ENCODE measurements at places on chromosomes 12 and 14. TPM values are rescaled to one million over a fixed set of nuclear protein-coding genes. Genes with fewer than 3 reads are reported as not detected.

DNA sequence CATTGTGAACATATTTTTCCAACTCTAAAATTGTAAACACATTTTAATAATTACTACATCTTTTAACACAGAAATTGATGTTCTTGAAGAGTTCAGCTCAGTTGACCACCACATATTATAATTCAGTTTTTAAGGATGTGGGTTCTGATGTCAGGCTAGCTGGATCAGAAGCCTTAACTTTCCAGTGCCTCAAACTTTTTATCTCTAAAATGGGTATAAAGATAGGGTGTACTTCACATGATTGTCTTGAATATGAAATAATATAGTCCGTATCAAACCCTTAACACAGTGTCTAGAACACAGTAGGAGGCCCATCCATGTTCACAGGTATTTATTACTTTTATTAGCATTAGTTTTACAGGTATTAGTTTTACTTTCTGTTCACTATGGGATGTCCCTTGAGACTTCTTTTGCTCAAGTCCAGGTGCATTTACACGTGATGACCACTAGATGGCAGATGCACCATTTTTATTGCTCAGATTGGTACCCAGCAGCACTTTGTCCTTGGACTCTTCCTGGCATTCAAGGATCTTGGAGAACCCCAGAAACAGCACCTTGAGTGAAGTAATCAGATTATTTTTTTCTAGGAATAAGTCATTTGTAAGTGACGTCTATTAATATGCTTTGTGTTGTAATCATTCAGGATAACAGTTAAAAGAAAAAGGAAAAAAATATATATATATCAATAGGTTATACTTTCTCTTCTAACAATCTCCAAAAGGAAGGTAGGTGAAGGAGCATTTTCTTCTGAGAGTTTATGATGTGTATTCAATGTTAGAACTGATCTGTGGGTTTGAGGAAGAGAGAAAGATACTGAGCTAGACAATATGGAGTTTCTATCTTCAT is 580.2 kb downstream of the ETNK1 start:
- no peak for DNase-seq

DNA sequence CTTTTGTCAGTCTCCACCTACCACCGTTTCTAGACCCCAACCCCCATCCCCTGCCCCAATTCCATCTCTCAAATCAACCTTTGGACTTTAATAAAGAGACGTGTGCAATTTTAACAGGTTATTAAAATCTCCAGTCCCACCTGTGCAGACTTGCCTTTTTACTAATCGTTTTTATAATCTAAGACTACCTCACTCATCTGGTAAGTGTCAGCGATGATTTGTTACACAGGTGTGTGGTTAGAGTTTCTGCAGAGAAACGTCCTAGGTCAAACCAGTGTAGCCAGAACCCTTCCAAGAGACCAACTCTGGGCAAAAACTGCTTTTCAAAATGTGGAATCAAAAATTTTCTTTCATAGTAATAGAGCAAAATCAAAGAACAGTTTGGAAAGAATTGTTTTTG is 60.4 kb upstream of the PELI2 start:
- no peak for DNase-seq

DNA sequence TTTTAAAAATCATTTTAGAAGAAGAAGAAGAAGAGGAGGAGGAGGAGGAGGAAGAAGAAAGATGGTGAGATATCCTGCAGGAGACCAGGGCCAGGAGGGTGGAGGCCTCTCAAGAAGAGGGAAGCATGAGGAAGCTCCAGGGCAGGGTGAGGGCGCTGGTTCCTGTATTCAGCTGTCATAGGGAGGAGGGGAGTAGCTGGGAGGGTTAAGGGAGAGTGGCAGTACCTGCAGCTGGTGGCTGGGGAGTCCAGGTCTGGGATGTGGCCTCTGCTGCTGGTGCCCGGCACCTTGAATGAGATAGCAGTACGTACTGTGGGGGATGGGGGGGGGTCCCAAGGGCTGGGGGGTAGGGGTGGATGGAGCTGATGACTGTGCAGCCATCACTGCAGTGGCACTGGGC is 9.8 kb downstream of the RBP5 start:
- no peak for DNase-seq

GRCh38 chr14:33332497-33332896 is 393.8 kb downstream of the NPAS3 start:
- DNase-seq: no peak

- no peak for DNase-seq
These were observed 82.3 kb downstream of the PUS7L start for GRCh38 chr12:43676183-43676813.

- no peak for DNase-seq
These were observed 33.7 kb upstream of the GALNT9 start for GRCh38 chr12:132362996-132363660.

- no peak for DNase-seq
These were observed 33.7 kb downstream of the LIMA1 start for GRCh38 chr12:50249464-50250182.

DNA sequence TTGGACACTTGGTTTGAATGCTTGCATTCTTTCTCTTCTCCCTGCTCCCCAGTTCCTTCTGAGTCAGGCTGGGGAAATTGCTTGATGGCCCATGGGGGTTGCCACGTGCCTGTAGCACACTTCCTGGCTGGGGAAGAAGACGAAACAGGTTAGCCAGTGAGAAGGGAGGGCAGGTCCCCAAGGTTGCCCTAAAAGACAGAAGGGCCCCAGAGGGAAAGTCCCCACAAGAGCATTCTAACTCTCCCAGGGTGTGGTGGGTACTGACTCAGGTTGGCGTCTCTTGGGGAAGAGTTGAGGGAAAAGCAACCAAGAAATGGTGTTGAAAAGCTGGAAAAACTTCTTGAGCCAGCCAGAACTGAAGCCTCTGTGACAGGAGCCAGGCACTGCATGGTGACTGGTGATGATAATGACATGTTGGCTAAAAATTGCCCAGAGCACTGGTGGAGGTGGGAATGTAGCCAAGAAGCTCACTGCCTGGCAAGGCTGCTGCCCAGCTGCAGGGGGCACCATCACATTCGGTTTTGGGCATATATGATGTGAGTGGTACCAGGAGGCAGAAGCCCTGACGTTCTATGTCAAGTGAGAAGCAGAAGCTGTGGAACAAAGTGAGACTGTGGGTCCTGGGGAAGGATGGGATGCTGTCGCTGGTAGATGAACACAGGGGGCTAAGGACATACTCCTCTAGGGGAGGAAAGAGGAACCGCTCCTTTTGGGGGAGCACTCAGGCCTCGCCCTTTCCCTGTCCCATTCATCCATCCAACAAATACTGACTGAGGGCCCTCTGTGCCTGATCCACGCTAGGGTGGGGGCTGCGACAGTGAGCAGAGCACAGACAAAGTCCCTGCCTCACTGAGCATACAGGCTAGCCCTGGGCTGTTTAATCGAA is 8.1 kb upstream of the RABGGTA start:
- no peak for DNase-seq

DNA sequence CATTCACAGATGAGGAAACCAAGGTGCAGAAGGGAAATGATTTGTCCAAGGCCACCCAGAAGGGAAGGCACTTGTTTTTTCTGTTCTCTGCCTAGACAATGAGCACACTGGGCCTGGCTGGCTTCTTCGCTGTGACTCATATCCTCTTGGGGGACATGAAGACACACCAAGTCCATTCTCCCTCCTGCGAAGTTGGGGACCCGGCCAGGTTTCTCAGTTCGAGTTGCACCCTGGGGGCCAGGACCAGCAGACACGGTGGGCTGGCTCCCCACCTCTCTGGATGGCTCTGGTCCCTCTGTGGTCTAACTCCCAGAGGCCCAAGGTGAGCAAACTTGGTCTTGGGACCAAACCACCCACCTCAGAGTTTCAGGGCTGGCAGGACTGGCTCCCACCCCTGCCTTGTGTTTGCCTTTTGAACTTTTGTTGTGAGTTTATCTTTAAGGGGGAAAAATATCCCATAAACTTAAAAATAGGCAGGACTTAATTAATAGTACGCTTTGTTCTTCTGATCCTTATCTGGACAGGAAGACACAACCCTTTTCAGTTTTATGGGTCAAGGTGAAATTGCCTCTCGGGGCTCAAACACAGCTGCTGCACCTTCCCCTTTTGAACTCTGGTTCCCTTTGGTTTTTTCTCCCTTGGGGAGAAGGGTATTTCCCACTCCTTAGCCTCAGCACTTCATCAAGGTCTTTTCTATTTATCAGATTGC is 9.0 kb upstream of the MLEC start:
- DNase-seq: no peak

Gene RNASE7
- polyA plus RNA-seq: 0.96 TPM

Gene PRKD1
- 32.5 TPM for polyA plus RNA-seq

Gene ANKLE2
- polyA plus RNA-seq: 57.8 TPM

Gene ANO2
- 5.6 TPM for polyA plus RNA-seq

Gene NUAK1
- 9.6 TPM for polyA plus RNA-seq

Gene SERPINA9
- not detected for polyA plus RNA-seq

Measured in right renal cortex interstitium (tissue), 3 donors.